ENCODE measurements at places on chromosomes 2 and 18.

GRCh38 chr2:189076572-189076971 lies 102.4 kb downstream of the COL3A1 start:
- no peak for DNase-seq

GRCh38 chr2:23587341-23587880 lies 202.4 kb downstream of the KLHL29 start:
- no peak for DNase-seq

- no peak for DNase-seq
Measured at GRCh38 chr2:17124575-17125318, 393.5 kb downstream of the RAD51AP2 start.

DNA sequence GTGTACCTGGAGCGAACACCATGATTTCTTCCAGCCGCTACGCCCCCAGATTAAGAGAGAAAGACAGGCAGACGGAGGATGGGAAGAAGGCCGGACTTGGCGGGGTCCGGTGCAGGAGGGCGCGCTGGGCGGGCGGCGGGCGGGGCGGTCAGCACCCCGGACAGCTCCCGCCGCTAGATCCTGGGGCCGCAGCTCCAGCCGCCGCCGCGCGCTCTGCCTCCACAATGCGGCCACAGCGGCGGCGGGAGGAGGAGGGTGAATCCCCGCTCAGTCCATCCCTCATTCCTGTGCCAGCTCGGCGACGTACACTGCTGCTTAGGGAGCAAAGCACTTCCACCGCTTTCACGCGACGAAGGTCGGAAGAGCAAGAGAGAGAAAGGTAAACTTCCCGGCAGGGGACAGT lies at the start of gene AKAIN1:
TSS of gene AKAIN1 (minus strand) at position 226 of the 403 bp plus-strand sequence. CDS start at position 22, 204 bp downstream.
- DNase-seq, result no peak

DNA sequence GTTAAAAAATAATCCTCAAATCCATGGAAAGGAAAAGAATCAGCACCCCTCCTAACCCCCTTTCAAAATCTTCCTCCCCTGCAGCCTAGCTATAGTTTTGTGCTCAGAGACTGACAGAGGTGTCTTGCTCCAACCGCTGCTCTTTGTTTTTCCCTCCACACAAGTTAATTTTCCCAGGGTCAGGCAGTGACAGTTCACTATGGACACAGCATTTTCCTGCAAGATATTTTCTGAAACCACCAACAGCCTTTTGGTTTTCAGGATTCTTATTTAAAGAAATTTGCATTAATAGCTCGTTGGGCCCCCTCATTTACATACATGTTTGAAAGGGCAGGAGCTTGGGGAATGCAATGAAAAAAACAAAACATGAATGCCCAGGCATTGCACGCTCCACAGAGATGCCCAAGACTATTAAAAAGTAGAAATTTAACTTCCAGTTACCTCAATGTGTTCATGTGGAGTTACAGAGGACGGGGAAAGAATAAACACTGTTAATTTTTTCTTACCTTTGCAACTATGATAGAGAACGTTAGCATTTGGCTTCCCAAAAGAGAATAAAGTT lies 71.4 kb upstream of the CXCR4 start:
- DNase-seq, result no peak

DNA sequence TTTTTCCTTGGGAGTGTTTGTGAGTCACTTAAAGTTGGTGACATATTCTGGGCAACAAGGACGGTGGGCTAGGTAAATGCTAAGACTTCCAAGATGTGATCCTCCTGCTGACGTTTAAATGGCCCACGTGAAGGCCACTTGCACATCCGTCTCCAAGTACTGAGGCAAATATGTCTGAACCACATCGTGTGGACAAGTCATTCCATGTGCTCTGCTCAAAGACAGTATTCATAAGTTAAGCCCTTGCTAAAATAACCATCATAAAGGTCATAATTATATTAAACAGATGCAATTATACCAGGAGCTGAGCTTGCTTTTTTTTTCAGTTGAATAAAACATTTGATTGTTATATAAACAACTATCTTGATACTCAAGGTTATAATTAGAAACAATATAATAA lies 44.8 kb downstream of the SPP2 start:
- peak; percentile 43 for DNase-seq

DNA sequence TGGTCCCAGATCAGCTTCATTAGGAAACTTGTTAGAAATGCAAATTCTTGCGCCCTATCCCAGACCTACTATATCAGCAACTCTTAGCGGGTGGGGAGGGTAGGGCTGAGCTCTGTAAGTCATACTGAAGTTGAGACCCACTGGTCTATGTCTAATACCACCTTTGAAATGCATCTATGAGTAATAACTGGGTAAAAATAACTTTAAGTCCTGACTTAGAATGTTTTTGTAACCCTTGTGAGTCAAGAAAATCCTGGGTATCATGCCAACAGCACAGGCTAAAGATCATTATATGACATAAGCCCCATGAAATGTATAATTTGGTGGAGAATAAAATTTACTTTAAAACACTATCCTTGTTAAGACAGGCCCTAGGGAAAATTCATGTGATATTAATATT lies 41.4 kb downstream of the PRKD3 start:
- DNase-seq, result no peak

- no peak for DNase-seq
Measured at GRCh38 chr2:14422426-14422825, 210.1 kb upstream of the LRATD1 start.

GRCh38 chr2:60468382-60469085 lies 84.9 kb downstream of the BCL11A start:
- DNase-seq, result no peak

DNA sequence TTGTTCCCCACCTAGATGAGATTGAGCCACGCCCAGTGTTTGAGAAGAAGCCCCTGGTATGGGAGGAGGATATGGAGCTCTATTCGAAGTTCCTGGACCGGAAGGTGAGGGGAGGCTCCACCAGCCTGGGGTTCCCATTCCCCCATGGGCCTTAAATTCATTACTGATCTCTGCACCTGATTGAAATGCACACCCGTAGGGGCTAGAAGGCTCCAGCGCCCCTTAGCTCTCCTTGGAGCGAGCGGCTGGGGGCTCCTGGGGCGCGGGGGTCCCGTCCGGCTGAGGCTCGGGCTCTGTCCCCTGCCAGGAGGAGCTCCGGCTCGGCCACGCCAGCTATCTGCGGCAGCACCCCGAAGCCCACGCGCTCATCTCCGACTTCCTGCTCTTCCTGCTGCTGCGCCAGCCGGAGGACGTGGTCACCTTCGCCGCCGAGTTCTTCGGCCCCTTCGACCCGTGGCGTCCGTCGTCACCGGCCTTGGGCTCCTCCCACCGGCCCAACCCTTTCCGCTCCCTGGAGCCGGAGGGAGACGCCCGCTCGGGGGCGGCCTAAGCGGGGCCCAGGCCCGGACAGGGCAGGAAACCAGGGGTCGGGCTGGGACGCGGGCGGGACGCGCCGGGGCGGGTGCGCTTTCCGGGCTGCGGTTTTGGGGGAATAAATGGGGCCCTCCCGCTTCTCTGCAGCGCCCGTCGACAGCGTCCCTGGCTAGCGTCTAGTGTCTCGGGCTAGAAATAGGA lies 10.9 kb downstream of the CATIP start:
- DNase-seq, result no peak

DNA sequence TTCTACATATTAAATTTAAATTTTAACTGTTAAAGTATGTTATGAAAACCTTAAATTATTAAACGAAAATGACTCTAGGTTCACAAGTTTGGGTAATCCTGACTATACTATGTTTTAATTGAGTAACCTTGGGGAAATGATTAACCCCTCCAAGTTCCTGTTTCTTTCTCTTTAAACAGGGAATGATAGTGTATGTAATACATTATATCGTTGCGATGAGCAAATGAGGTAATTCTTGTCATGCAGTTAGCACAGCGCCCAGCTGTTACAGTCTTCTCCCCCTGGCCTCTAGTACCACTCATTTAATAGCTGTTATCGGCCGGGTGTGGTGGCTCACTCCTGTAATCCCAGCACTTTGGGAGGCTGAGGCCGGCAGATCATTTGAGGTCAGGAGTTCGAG lies 80.4 kb downstream of the MTA3 start:
- no peak for DNase-seq

- no peak for DNase-seq
Measured at GRCh38 chr2:12451726-12452125, 265.0 kb upstream of the TRIB2 start.

DNA sequence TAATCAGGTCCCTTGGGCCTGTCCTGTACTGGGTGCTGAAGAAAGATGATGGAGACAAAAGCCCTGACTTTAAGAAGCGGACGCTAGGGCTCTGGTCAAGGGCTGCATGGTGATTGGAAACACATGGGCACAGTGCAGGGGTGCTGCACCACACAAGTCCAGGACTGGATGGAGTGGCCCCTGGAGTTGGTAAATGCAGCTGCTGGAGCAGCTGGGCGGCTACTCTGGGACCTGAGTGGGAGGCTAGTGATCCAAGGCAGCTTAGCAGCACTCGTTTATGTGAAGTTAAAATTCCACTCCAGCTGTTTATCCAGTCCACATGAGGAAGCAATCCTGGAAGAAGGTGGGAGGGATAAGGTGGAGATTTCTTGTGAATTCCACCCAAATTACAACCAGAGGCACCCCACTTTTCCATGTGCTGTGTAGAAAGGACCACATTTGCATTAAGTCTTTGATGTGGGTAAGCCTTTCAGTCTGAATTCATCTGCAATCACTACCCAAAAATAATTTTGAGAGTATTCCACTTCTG lies 24.9 kb downstream of the MERTK start:
- DNase-seq, result no peak

DNA sequence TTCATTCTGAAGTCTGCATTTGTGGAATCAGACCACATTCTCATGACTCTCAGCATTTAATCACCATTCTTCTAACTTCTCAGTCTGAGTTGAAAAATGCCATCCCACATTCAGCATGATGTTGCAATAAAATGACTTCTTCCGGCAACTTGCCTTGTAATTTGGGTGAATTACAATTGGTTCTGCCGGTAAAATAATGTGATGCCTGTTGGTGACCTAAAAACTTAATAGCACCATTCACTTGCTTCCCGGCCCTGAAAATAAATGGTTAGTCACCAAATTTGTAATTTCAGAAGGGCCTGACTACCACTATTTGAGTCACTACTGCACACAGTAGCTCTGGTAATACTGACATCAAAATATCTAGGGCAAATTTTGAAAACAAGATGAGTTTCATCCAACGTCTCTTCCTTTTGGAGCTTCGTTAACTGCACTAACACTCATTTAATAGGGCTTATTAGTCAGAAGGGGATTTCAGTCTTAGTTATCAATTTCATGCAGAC lies 637.1 kb upstream of the CHAC2 start:
- no peak for DNase-seq

GRCh38 chr2:135245071-135245470 lies 193.0 kb downstream of the RAB3GAP1 start:
- DNase-seq, result peak; percentile 55

- DNase-seq, result no peak
Measured at GRCh38 chr2:65782996-65783650, 350.7 kb upstream of the SPRED2 start.

GRCh38 chr2:237996021-237996593 lies 29.3 kb downstream of the UBE2F start:
- DNase-seq, result no peak

DNA sequence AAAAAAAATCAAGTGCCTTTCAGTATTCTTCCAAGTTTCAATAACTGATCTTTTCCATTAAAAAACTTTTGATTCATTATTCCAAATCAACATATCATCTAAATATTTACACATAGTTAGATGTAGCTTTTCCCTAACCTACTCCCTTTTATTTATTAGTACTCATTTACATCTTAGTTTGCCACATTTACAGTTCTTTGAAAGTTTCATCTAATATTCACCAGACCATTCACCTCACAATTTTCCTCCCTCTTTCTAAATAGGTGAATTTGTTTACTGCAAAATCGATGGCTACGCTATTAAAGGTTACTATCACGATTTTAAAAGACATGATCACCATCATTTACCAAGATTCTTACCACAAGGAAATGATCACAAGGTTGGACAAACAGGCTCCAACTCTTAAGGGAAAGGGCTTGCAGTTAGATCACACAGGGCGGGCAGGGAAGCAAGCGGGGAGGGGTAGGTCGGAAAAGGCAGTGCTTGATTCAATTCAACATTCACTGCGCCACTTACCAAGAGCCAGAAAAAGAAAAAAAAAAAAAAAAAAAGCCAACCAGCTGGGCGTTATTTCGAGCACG lies 654 bp upstream of the MARCHF7 start:
- DNase-seq, result no peak

DNA sequence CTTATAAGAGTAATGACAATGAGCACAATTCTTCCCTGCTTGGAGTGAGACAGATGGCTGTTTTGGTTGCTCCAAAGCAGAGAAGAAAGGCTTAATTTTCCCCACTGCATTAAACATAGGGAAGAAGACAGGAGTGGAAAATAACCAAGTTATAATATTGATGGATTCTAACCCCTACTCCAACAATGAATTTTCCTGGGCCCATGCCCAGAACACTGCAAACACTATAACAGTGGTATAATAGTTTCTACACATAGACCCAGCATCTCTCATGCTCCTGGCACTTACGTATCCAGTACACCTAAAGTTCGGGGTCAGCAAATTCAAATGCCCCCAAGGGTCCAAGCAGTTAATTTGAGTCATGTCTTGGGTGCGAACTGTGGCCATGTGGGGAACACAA lies 613.4 kb downstream of the PLCL1 start:
- no peak for DNase-seq

Measured in NCI-H2081 treated with DMSO at 0.1 percent for 48 hours (cell line).